ENCODE measurements at places on chromosomes 5 and 9.

DNA sequence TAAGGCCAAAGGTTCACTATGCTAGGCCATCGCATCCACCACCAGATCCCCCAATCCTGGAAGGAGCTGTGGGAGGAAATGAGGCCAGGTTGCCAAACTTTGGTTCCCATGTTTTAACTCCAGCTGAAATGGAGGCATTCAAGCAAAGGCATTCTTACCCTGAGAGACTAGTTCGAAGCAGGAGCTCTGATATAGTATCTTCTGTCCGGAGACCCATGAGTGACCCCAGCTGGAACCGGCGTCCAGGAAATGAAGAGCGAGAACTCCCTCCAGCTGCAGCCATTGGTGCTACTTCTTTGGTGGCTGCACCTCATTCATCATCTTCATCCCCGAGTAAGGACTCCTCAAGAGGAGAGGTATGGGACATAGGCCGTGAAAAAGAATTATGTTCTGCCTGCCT, 75.6 kb downstream of the GAPVD1 start:
- no peak for DNase-seq

DNA sequence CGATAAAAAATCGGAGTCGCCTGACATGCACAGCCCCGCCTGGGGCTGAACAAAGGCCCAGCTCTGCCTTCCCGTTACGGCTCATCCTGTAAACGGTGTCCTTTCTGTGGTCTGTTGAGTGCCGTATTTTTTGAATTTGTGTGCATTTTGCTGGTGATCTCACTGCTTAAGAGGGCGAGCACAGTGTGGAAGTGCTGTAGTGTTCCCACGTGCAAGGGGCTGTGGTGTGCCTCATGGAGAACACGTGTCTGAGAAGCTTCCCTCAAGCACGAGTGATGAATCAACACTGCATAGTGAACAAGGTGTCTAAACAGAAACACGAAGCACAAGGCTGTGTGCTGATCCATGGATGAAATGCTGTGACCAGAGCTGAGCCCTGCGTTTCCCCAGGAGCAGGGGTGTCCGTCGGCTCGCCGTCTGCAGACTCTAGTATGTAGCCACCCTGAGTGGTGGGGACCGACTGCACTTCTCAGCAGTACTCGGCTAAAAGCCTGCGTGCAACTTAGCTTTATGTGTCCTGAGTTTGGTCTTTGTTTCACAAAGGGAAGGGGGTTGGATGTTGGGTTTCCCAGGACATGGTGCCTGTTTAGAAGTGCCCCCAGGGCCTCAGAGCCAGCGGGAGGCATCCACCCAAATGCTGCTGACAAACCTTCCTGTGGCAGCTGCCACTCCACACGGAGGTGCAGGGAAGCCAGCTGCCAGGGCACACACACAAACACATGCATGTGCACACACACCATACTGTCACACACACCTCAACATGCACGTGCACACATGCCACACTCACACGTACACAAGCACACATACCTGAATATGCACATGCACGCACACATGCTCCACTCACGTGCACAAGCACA, 77.2 kb upstream of the IRX4 start:
- DNase-seq, result no peak

GRCh38 chr9:126583144-126583760, 30.5 kb upstream of the LMX1B start:
- no peak for DNase-seq

DNA sequence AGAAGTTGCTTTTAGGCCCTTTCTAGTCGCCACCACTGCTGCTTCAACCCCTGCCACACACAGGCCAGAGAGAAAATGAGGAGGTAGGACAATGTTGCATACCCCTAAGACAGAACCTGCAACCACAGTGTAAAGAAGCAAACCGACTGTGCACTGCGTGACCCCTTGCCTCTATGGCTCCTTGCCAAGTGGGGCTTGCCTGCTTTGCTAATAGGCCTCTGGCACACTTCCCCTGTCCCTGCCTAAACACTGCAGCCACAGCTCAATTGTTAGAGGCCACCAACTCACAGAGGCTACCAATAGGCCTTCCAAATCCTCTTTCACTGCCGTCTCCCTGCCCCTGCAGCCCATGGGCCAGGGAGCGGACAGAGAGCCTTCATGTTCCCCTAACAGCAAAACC, 280.1 kb downstream of the CDH10 start:
- DNase-seq, result no peak

DNA sequence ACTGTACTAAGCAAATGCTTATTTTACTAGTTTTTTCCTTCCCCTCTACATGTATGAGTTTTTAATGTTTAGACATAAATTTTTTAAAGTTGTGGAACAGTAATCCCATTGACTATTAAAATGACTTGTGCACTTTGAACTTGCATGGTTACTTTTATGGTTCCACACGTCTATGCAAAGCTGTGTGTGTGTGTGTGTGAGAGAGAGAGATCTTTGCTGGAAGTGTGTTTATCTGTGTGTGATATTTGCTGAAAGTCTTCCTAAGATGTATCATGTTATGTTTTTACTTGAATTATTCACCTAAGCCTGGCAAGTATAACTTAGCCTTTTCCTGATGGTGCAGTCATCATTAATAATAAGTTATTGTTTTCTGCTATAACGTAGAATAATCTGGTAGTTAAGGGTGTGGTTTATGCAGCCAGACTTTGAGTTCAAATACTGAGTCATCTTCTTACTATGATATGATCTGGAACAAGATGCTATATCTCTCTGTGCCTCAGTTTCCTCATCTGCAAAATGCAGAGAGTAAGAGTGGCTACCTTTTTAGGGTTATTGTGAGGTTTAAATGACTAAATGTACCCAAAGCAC, 138.6 kb downstream of the SMARCA2 start:
- DNase-seq, result no peak

GRCh38 chr5:75668445-75668844, 48.8 kb downstream of the POC5 start:
- no peak for DNase-seq

DNA sequence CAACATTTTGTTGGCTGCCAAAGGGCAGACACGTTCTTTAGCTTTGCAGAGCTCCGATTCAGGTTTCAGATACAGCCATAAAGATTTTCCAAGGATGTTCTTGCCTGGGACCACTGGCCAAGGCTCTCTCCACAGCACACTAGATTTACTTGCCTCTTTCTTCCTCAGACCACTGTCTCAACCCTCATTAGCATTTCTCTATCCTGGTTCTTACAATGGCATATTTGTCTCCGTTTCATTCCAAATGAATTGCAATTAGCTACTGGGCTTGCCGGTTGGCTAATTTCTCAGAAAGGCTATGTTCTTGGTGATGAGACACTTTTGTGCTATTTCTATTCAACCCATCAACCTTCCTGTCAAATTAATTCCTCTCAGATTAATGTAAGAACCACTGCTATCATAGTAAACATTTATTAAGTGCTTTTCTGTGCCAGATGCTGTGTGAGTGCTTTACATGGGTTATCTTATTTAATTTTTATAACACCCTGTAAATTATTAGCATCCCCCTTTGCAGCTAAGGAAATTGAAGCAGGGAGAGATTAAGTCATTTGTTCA, 118.4 kb upstream of the NR3C1 start:
- DNase-seq, result no peak

GRCh38 chr9:136409557-136410455, 608 bp downstream of the ENTR1 start:
- DNase-seq, result no peak

GRCh38 chr9:105511446-105511845, 46.5 kb upstream of the FKTN start:
- no peak for DNase-seq

DNA sequence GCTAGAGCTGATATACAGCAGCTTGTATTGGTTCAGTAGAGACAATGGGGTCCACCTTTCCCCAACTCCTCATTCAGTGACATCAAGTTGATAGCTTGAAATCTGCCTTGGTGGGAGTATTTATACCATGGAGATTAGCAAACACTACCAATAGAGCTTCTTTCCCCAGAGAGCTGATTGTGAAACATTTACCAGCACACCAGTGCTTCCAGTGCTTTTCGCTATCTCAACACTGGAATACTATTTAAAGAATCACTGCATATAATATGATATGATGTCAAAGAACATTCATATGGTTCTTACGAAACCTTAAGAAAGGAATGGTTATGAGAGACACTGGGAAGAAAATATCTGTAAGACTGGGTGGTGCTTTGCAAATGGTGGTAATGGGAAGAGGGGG, 21.8 kb upstream of the RNF145 start:
- DNase-seq, result no peak
